ENCODE measurements at places on chromosomes 4 and X.
A peak's percentile ranks its signal among the peaks of the same experiment; 100 is the strongest.

GRCh38 chr4:76385974-76386373 is 35.0 kb downstream of the CCDC158 start:
- no peak for DNase-seq

DNA sequence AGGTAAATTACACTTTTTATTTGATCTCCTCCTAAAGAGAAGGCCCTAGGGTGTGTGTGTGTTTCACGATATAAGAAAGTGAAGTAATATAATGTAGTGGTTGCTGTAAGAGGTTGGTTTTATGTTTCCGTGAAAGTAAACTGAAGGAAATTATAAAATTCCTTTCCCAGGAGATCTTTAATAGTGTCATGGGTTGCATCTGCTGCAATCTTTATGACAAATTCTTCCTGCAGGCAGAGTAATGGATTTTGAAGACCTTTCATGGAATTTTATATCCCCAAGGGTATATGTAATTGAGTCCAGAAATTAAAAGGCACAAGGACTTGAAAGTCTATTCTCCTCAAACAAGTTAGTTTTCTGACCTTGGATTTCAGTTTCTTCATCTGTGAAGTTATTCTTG is 538.6 kb downstream of the ANKRD50 start:
- DNase-seq: no peak

GRCh38 chr4:8832113-8832915 is 39.3 kb downstream of the HMX1 start:
- no peak for DNase-seq

- DNase-seq: no peak
Observed at GRCh38 chrX:11531226-11531625, 134.5 kb downstream of the ARHGAP6 start.

DNA sequence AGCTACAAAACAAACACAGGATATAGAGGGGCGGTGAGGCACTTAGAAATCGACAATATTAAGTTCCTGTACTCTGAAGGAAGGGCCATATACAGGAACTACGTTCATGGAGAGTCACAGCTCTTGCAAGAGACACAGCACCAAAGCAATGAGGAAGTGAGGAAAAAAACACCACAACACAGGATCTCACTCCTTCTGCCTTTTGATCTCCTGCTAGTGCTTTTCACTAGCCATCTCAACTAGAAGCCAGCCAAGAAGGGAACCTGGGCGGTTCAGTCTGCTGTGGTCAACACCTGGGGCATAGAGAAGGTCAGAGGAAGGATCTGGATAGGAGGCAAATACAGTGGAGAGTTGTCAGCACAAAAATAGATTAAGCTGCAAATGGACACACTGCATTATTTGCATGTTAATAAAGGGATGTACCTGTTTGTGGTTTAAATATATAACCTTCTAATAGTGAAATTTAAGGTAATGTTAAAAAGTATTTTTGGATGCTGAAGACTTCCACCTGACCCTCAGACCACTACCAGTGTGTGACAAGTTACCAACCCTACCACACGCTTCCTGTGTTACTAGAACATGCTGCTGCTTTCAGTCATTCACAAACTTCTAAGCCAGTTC is 104.6 kb downstream of the DTHD1 start:
- peak; percentile 11 for DNase-seq

DNA sequence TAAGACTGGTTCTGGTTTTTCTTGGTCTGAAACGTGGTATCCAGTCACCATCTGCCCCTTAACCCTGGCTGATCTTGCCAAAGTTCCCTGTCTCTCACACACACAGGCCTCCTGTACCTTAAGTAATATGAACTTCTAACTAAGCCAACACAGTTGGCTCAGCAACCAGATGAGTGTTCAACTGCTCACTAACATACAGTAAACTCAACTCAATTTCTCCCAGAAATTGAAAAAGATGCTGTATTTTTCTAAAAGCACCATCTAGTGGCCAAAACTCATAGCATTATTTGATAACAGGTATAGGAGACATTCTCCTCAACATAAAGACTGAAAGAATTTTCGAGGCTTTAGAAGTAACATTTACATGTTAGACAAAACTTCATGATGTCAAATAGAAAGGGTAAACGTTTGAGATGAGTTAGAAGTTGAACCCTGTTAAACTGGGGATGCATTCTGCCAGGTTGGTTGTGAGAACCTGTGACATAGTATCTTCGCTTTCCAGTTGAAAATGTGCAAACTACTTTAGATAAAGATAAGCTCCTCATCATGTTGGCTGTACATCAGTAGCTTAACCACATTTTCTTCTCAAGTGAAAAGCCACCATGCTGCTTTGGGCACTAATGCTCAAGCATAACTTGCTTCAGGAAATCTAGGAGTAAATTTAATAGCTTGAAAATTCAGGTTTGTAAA is 31.2 kb downstream of the CCNI start:
- DNase-seq: no peak

DNA sequence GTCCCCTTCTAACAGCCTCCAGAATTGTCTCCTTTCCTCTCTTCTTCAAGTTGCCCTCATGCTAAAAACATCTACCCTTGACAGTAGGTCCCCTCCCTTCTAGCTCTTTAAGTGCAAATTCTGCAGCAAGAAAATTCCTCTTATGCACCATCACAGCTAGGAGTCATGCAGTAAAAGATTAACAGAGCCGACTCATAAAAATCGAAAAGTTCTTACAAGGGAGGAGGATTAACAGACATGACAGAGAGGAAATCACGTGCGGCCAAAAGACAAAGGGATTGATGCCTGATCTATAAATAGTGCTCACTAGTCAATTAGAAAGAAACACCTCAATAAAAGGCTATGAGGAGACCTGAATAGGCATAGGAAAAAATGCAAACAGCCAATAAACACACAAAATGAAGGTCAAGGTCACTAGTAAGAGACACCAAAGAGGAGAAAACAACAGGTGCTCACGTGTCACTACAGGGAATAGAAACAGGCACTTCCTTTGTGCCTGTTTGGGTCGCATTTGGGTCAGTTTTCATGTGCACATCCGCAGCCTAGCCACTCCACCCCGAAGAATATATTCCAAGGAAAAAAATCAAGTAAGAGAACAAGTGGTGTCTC is 3.4 kb downstream of the RNF212 start:
- DNase-seq: no peak

GRCh38 chrX:15384304-15384703 is at the start of gene VEGFD:
Gene VEGFD (minus strand): TSS chrX:15384413. CDS start chrX:15383946, 467 bp downstream.
- DNase-seq: no peak

GRCh38 chr4:15774020-15774420 is 4.1 kb upstream of the CD38 start:
- DNase-seq: no peak

DNA sequence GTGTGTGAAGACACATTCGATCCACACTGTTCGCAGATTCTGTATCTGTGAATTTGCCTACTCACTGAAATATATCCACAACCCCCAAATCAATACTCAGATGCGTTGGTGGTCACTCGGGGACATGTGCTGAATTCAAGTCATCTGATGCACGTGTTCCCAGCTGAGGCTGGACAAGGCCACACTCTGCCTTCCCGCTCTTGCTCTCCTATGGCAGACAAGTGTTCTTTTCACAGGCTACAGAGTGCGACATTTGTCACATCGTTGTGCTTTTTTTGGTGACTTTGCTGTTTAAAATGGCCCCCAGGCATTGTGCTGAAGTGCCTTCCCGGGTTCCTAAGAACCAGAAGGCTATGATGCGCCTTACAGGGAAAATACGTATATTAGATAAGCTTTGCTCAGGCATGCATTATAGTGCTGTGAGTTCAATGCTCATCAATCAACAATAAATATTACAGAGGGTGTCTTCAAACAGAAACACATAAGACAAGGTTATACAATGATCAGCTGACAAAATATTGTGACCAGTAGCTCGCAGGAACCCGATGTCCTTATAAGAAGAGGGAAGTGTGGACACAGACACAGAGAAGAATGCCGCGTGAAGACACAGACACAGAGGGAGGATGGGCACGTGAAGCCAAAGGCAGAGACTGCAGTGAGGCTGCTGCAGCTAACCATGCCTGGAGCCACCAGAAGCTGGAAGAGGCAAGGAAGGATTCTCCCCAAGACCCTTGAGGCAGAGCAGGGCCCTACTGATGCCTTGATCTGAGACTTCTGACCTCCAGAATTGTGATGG is 42.0 kb downstream of the IRF2 start:
- DNase-seq: no peak

DNA sequence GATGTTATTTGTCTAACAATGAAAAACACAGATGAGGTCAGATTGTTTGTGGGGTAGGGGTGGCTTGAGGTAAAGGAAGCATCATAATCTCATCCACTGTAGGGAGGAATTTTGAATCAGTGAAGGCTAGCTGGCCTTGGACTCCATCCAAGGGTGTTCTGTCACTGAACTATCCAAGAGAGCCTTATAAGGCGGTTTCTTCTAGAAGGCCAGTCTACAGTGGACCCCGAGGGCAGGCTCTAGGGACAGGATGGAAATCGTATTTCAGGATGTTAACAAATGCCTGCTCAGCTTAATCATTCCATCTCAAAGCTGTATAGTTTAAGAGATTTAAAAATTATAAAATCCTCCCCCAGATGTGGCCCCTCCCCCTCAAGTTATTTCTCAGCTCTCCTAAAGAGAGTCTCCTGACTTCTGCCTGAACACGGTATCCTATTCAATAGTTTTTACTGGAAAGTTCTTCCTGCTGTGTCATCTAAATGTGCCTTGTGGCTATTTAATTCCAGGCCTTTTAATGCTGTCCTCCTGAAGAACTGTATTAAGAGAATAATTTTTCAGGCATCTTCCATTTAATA is 8.0 kb downstream of the IGFBP7 start:
- DNase-seq: no peak

DNA sequence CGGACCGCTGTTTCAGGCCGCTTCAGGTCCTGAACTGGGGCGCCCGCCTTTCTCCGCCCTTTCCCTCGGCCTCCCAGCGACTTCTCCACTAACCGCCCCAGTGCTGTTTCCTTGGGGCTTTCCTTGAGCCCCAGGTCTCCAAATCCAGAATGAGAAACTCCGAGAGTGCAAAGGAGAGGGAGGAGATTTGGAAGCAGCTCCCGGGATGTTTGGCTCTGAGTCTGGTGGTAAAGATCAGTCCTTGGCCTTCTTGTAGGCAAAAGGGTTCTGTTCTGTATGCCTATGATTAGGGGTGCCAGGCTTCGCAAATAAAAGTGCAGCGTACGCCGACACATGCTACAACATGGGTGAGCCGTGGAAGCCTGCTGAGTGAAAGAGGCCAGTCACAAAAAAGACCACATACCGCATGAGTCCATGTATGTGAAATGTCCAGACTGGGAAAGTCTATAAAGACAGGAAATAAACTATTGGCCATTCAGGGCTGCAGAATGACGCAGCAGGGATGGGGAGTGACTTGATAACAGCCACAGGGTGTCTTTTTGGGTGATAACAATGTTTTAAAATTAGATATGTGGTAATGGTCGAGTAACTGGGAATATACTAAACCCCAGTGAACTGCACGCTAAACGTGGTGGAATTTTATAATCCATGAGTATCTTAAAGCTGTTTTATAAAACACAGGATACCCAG is 99.8 kb downstream of the TRAPPC11 start:
- no peak for DNase-seq

DNA sequence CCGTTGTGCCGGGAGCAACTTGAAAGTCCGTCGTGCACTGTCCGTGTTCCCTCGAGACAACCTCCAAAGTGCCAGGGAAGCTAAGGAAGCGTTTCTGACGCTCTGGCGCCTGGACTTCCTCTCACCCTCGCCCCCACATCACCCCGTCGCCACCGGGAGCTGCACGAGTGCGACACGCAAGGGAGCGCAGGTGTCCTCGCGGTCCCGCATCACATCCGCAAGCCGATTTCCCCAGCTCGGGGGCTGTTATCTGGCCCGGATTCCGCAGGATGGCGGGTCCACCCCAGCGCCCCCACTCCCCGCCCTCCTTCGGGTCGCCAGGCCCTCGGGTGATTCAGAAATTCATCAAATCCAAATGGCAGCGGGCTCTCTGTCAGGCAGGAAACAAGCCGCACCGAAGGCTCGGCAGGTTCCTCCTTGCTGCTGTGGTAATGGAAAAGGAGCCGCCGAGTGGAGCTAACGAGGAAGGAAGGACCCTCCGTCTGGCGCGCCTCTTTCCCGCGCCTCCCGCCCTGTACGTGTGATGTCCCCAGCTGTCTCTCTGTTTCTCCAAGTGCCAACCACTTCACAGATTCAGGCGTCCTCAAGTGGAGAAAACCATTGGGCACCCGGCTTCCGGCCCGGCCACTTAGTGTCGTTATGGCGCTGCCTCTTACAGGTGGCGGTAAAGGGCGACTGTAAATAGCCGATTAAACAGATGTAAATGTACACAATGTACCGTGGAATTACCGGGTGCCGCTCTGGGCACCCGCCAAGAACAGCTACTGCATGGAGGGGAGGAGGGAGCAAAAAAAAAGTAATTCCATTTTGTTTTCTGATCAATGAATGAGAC is 921 bp upstream of the SETD7 start:
- no peak for DNase-seq

- no peak for DNase-seq
Observed at GRCh38 chr4:149999485-150000074, 78.7 kb upstream of the DCLK2 start.

GRCh38 chr4:41211951-41212615 is 2.3 kb downstream of the APBB2 start:
- DNase-seq: no peak

DNA sequence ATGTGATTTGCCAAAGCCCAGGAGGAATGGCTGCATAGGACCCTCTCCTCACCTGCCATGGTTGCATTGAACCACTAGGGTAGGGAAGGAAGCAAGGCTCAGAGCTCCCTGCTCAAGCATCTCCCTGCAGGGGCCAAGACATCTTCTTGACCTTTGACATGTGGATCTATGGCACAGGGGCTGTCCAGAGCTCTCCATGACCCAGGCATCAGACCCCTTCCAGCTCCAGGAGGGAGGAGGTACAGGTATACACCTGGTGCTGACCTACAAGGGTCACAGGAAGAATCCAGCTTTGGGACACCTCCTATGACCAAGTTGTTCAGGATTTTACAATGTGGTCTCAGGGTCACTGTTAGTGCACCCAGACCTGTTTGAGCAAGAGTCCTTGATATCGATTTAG is 23.2 kb upstream of the ASMTL start:
- no peak for DNase-seq

DNA sequence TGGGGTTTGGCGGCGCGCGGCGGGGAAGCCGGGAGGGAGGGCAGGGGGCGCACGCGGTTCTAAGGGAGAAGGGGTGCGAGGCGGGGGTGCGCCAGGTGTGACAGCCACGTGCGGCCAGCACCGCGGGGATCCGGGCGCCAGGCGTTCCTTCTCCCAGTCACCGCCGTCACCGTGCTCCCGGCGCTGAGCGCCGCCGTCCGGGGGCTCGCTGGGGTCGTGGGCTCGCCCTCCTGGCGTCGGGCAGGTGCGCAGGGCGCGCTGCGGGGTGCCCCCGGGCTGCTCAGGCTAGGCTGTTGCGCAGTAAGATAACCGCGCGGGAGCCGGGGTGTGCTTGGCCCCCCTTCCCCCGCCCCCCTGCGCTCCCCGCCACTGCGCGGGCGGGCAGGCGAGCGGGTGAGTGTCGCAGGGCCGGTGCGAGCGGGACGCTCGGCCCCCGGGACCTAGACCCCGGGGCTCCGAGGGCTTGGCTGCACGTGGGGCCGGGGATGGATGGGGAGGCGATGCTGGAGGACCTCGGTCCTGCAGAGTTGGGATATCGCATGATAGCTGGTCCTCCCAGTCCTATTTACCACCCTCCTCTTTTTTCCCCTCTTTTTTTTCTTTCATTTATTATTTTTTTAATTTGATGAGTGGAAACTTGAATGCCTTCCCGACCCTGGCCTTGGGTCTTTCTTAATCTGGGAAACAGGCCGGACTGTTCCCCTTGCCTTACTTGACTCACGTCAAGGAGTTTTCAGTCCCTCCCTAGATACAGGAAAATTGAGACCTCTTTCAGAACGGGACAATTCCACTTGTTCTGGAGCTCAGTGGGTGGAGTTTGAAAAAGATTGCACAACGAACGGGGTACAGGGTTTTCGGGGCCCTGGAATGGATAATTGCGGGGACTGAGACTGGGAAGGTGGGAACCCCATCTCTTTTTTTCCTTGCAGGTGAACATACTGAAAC is 797 bp downstream of the TXLNG start:
- peak; percentile 5 for DNase-seq
